HFFc6 (cell line): ENCODE measurements at places on chromosomes 16 and 17. TPM values are rescaled to one million over a fixed set of nuclear protein-coding genes. Genes with fewer than 3 reads are reported as not detected.

The ADGRG3 gene
- not detected in 2 replicates for total RNA-seq

- no peaks in the 10 kb centered on the region for H3K36me3 ChIP-seq
- no peak overlapping the region for H3K27ac ChIP-seq
- peaks cover 26% of the 10 kb centered on the region for H3K4me1 ChIP-seq
- H3K27me3 ChIP-seq, result peaks cover 14% of the 10 kb centered on the region
- peak; percentile 25 for DNase-seq
Measured at GRCh38 chr16:66247516-66248481, 118.7 kb upstream of the CDH5 start.

The IL32 gene
- total RNA-seq, result 1.8 to 2.2 TPM (median 2.2 TPM) in 3 replicates

The NUPR1 gene
- total RNA-seq, result 38.4 to 65.0 TPM (median 53.6 TPM) in 3 replicates

- H3K36me3 ChIP-seq, result peaks cover 16% of the 10 kb centered on the region
- peak overlapping the region; percentile 33; the same call in 1 of the 2 replicates for H3K27ac ChIP-seq
- no peak for DNase-seq
- H3K27me3 ChIP-seq, result no peaks in the 10 kb centered on the region
Measured at GRCh38 chr17:32206861-32207260, 58.8 kb upstream of the RHBDL3 start.

The CSF3 gene
- 0.30 to 0.57 TPM (median 0.31 TPM) in 3 replicates for total RNA-seq

DNA sequence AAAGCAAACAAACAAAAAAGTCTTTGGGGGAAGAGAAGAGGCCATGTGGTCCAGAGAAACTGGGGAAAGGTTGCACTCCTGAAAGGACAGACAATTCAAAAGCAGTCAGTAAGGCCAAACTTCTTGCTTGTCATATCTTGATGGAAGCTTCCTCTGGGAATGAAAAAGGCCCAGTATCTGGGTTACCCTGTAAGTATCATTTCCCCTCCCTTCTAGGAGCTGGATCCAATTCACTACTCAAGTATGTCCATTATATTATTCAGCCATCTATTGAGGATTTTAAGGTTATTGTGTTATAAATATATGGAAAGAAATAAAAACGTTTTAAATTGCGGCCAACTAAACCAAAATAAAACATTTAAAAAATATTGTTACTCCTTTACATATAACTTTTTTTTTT lies 26.0 kb upstream of the MON1B start:
- H3K36me3 ChIP-seq, result no peaks in the 10 kb centered on the region
- DNase-seq, result no peak
- H3K4me1 ChIP-seq, result no peaks in the 10 kb centered on the region

- H3K4me3 ChIP-seq, result no peak overlapping the region
- H3K27me3 ChIP-seq, result peaks cover 2% of the 10 kb centered on the region; the same call in 1 of the 2 replicates
Measured at GRCh38 chr16:49437344-49437743, 63.7 kb downstream of the C16orf78 start.

DNA sequence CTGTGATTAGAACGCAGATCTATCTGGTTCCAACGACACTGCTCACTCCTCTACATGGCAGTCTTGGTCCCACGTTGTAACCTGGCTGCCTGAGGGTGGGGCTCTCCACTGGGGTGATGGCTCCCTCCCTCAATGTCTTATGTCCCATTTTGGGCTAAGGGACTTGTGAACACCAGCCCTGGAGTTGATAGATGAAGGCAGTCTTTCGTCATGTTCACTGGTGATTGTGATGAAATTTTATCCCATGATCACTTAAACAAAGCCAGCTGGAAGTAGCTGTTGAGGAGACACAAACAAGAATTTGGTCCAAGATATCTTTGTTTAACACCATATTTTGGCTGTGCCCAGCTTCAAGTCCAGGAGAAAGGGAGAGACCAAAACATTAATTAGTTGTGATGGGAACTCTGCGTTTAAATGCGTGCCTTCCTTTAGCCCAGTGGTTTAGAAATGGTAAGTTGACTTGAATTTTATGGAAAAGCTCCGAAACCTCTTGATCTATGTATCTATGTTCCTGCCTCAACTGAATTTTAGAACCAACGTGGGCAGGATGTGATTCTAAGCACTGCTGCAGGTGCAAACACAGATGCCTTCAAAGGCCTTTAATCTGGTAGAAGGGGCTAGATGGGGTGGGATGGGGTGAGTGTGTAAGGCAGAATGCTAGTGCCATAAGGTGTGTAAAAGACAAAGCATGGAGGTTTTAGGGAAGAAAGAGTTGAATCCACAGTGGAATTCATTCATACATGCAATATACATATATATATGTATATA lies 186.8 kb upstream of the IRX3 start:
- H3K36me3 ChIP-seq, result no peaks in the 10 kb centered on the region
- peaks cover 18% of the 10 kb centered on the region; the same call in 1 of the 2 replicates for H3K4me1 ChIP-seq
- no peak for DNase-seq
